ENCODE measurements at places on chromosomes 12 and 14.

DNA sequence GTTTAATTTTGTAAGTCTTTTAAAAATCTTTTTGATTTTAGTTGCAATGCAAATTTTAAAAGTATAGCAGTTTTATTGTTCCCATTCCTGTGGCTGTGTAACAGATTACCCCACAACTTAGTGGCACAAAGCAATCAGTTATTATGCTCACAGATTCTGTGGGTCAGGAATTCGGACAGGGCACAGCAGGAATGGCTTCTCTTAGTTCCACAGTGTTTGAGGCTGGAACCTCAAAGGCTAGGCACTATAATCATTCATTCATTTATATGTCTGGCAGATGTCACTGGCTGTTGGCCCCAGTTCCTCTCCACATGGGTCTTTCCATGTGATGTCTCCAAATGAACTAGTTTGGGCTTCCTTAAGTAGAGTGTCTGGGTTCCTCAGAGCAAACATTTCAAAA is 193.3 kb downstream of the RAD51B start:
- DNase-seq = no peak

GRCh38 chr14:38737686-38738407 is 365.2 kb downstream of the SEC23A start:
- DNase-seq = no peak

GRCh38 chr12:94930772-94931171 is 72.7 kb downstream of the NDUFA12 start:
- DNase-seq = no peak

DNA sequence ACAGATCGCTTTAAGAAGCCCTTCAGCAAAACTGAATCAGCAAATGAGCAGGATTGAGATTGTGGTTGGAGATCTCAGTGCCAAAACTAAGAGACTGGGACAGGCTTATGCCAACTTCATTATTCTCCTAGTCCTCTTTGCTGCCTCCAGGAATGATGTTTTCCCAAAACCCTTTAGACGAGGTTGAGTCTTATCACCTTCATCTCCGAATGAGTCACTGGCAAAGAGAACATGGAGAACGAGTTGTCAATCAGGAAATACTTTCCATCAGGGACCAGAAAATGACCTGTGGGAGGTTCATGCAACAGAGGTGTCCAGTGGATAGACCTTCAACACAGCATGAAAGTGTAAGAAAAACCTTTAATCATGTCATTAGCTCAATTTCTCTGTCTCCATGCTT is 461.5 kb downstream of the RMST start:
- DNase-seq = no peak

DNA sequence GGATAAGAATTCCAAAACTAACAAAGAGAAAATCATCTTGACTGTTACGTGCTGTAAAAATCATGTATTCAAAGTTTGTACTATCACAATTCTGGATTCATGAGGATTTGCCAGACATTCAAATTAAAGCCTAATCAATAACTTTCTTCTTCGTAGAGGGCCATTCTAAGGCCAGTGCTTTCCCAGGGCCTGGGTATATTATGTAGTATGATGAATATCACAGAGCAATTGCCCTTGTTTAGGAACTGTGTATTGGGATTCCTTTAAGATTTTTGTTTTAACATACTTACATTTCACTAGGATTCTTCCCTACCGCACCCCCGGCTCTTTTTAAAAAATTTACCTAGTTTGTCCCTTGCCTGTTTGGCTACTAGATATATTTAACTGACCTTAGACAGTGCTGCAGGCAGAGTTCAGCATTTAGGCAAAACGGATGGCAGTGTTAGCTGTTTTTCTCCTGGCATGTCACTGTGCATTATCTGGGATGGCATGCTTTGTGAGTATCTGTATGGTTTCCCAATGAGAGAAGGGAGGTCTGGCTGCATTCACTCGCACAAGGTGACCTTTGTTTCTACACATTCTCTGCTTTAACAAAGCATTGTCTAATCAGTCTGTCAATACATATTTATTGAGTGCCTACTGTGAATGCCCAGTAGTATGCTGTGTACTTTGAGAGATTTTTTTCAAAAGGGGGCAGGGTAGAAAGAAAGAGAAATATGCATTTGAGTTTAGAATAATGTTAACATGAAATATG is 63.3 kb downstream of the ERC1 start:
- peak; percentile 27 for DNase-seq

GRCh38 chr14:53983112-53983511 is 26.5 kb upstream of the BMP4 start:
- no peak for DNase-seq

- DNase-seq = no peak
Measured at GRCh38 chr12:51371295-51371953, 19.8 kb downstream of the GALNT6 start.

- no peak for DNase-seq
Measured at GRCh38 chr14:101350021-101350420, 211.3 kb upstream of the DIO3 start.

DNA sequence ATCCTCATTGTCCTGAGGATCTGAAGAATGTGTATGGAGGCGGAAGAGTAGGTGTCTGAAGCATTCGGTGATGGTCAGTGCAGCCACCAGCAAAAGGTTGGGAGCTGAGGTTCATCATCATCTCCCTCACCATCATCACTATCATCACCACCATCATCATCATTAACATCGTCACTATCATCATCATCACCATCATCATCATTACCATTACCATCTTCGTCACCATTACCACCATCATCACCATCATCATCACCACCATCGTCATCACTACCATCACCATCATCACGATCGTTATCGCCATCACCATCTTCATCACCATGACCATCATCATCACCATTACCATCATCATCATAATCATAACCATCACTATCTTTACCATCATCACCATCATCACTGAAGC is 90.8 kb upstream of the TMEM132D start:
- no peak for DNase-seq

DNA sequence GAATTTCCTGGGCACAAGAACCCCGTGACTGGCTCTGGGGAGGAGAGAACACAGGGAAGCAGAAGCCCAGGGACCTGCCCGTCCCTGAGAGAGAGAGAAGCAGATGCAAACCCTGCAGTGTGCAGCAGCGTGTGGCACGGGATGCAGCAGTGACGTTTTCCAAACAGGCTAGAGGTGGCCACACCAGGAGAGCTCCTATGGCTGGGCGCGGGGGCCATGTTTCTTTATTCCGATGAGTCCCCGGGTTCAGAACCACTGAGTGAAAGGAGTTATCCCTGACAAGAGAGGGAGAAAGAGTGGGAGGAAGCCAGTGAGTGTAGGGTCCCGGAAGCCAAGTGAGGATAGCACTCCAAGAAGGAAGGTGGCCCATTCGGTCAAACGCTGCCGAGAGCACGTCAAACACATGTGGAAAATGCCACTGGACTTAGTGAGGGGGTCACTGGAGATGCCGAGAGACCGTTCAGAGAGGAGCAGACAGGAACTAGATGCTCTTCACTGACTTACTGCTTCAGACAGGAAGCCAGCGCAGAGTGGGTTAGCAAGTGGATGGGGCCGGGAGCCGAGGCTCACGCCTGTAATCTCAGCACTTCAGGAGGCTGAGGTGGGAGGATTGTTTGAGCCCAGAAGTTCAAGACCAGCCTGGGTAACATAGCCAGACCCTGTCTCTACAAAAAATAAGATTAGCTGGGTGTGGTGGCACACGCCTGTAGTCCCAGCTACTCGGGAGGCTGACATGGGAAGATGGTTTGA is 123.0 kb downstream of the BCL11B start:
- no peak for DNase-seq

DNA sequence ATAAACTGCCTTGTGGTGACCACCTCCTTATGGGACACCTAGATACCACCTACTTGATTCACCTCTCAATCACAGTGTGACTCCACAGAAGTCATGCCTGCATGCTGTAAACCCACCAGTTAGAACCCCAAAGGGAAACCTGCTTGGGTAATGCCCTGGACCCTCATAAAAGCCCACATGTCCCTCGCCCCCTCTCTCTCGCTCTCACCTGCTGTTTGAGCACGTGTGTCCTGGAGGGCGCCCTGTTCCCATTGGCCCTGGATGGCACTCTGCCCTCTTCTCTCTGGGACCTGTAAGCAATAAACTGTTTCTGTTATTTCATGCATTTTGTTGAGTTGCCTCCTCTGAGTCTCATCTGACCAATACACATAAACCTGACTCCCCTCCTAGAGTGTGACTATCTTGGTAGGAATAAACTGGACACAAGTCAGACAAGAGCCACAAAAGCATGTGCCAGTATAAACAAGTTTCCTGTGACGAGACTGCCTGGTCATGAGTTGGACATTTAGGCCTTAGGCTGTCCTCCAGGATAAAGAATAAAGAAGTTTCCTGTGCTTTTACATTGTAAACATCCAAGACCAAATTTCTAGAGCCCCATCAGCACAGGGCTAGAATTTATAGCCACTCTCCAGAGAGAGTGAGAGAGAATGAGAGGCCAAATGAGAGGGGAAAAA is 8.6 kb downstream of the IFI27L2 start:
- no peak for DNase-seq

GRCh38 chr12:59085690-59086089 is 165.4 kb upstream of the LRIG3 start:
- no peak for DNase-seq

GRCh38 chr12:115249671-115250278 is 565.8 kb upstream of the TBX3 start:
- DNase-seq = no peak

DNA sequence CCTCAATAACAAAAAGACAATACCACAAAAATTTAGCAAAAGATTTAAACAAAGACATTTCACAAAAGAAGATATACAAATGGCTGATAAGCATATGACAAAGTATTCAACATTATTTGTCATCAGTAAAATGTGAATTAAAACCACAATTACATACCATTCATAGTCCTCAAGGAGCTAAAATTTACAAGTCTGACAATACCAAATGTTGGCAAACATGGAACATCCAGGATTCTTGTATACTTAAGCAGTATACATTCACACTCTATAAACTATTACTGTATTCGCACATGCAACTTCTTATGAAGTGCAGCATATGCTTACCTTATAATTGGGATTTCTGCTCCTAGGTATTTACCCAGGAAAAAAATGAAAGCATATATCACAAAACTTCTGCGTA is 49.7 kb upstream of the BDKRB2 start:
- no peak for DNase-seq

- DNase-seq = no peak
Measured at GRCh38 chr14:64766430-64767151, 62.4 kb downstream of the PLEKHG3 start.

Measured in NCI-H1694 (cell line).